ENCODE measurements at places on chromosomes 1 and 21.

GRCh38 chr1:21255284-21255942 is 34.9 kb downstream of the ECE1 start:
- DNase-seq = peak; percentile 85

- no peak for DNase-seq
Observed at GRCh38 chr1:82388679-82389078, 587.9 kb downstream of the ADGRL2 start.

GRCh38 chr1:8411803-8412182 is 93.9 kb downstream of the SLC45A1 start:
- DNase-seq = no peak

DNA sequence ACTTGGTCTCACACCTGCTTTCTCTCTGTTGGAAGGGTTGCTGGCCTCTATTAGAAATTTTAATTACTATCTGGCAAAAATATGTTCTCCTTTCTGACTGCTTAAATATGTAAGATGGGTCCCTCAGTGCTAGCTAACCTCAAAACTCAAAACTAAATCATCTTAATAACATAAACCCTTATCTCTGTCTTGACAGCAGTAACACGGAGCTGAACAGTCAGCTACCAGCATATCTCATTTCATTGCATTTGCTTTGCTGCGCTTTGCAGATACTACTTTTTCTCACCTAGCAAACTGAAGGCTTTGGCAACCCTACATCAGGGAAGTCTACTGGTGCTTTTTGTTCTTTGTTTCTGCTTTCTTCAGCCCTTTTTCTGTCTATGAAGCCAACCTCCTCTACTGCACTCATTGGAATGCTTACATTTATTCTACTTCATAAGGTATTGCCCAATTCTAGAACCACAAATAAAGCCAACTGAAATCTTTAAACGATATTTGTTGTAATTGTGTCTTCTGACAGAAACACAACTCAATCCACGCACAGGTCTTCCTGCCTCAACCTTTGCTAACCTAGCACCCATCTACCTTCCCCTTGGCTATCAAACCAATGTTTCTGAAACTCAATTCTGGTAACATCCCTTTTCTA is 95.6 kb downstream of the RERE start:
- no peak for DNase-seq

DNA sequence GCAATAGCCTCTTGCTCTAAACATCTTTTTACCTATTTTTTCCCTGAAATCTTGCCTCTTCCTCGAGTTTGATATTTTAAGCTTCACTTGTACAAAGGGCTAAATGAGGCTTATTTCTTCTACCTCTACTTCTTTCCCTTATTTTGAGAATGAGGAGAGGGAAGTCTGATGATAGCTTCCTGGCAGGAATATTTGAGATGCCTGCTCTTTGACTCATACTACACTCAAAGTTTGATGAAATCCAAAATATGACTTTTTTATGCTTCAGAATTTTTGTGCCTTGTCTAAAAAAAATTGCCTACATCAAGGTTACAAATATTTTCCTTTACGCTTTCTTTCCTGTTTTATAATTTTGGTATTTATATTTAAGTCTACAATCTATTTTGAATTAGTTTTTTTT is 624.4 kb upstream of the PLXNA2 start:
- peak; percentile 42 for DNase-seq

DNA sequence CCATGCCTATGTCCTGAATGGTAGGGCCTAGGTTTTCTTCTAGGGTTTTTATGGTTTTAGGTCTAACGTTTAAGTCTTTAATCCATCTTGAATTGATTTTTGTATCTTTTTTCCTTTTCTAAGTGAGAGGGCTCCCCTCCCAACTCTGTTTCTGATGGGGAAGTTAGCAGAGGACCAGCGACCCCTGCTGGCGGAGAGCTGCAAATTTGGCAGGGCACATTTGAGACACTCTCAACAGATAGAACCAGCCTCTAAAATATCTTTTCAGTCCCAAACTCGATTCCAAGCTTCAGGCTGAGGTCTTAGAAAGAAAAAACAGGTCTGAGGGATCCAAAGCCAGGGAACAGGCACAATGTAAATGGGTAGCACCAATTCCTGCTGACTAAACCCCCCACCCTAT is 32.5 kb downstream of the LRRC3 start:
- DNase-seq = no peak

- peak; percentile 92 for DNase-seq
Observed at GRCh38 chr1:224542783-224543440, 73.2 kb upstream of the CNIH3 start.

DNA sequence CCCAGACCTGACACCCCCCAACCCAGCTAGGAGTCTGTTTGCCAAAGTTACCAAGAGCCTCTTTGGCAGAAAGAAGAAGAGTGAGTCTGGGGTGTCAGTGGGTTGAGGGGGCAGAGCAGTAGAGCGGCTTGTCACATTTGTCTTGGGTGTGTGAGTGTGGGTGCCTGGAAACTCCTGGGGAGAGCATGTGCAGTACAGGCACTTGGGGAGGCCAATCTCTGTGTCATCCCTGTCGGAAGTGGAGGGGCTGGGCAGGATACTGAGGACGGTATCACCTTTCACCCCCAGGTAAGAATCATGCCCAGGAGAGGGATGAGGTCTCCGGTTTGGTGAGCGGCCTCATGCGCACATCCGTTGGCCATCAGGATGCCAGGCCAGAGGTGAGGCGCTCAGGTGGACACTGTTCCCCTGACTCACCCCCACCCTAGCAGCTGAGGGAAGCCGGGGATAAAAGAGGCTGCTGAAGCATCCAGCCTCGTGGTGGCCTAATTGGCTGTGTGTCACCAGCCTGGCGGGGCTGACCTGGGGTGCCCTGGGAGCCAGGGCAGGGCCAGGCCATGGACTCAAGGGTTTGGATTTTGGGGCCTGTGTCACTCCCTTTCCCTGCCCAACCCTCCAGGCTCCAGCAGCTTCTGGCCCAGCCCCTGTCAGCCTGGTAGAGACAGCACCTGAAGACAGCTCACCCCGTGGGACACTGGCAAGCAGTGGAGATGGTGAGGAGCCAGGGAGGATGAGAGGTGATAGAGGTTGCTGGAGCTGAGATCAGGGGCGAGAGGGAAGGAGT is 3.3 kb downstream of the PLK3 start:
- DNase-seq = no peak
